ENCODE measurements at places on chromosomes 5 and 9.

GRCh38 chr9:137046088-137046787 lies at the start of gene NPDC1:
Gene NPDC1, minus strand, starts transcription at chr9:137046177. Its CDS starts 188 bp downstream, at chr9:137045989.
- no peak for DNase-seq

GRCh38 chr9:87442451-87442850 lies 55.2 kb upstream of the DAPK1 start:
- DNase-seq: no peak

- DNase-seq: no peak
Measured at GRCh38 chr9:134067904-134068743, at the start of gene BRD3. Gene BRD3, minus strand, starts transcription at chr9:134068026. Its CDS starts 14,549 bp downstream, at chr9:134053477.

GRCh38 chr9:111163716-111164389 lies 125.6 kb upstream of the LPAR1 start:
- DNase-seq: no peak

GRCh38 chr5:165620394-165620793 lies 2115.0 kb downstream of the MAT2B start:
- DNase-seq: no peak

DNA sequence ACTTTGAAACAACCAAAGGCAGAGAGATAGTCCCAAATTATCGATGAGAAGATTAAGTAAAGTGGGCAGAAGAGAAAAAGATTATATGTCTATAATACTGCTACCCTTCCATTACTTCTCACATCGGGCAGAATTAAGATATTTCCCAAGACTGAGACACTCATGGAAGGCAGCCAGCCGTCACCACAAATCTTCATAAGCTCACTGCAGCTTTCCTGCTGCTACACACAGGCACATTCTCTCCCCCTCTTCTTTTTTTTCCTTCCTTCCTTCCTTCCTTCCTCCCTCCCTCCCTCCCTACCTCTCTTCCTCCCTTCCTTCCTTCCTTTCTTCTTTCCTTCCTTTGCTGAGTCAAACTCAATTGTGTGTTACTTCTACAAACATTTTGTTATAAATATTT lies 58.7 kb upstream of the SPATA31C2 start:
- DNase-seq: no peak

DNA sequence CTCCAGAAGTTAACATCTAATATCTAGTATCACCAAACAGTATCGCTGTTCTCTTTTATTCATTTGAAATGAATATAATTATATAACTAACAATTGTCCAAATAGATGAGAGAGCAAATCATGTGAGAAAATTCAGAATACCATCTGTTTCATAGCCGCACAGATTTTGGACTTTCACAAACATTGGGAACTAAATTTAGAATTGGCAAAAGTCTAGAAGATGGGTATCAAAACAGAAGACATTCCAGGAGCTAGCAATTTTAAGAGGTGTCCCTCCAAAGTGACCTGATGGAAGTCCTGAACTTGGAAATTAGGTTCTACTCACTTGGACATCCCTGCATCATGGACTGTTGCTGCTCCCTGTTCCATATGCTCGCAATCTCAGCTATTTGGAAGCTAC lies 57.0 kb upstream of the FSD1L start:
- no peak for DNase-seq

DNA sequence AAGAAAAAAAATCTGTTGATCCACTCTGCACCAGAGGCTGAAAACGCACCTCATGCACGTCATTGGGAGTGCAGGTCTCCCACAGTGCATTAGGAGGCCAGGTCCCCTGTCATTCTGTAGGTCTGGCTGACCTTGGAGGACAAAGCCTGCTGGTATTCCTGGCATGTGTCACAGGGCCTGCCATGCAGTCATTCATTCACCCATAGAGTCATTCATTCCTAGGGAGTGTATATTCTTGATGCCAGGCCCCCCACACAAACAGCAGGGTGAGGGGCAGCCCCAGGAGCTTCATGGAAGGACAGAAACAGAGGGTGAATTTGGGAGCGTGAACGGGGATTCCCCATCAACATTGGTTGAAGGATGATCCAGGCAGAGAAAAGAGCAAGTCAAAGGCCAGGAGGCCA lies 2.2 kb downstream of the GBGT1 start:
- no peak for DNase-seq

- DNase-seq: no peak
Measured at GRCh38 chr9:93224591-93224990, 40.7 kb downstream of the WNK2 start.

DNA sequence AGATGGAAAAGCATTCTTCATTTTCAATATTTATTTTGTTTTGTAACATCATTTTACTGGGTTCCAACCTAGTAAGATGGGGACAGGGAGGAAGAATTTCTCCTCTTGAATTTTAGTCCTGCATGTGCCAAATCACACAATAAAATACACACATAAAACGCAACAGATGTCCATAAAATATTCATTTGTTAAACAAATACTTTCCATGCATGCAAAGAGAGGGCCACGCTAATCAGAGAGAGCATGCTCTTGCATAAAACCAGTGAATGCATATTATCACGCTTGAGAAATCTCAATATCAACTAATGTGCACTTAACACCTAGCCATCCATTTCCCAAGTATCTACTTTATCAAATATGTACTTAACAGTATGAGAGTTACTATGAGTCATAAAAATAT lies 212.6 kb upstream of the TARS1 start:
- DNase-seq: no peak

GRCh38 chr5:114010362-114010761 lies 351.5 kb upstream of the KCNN2 start:
- DNase-seq: no peak

DNA sequence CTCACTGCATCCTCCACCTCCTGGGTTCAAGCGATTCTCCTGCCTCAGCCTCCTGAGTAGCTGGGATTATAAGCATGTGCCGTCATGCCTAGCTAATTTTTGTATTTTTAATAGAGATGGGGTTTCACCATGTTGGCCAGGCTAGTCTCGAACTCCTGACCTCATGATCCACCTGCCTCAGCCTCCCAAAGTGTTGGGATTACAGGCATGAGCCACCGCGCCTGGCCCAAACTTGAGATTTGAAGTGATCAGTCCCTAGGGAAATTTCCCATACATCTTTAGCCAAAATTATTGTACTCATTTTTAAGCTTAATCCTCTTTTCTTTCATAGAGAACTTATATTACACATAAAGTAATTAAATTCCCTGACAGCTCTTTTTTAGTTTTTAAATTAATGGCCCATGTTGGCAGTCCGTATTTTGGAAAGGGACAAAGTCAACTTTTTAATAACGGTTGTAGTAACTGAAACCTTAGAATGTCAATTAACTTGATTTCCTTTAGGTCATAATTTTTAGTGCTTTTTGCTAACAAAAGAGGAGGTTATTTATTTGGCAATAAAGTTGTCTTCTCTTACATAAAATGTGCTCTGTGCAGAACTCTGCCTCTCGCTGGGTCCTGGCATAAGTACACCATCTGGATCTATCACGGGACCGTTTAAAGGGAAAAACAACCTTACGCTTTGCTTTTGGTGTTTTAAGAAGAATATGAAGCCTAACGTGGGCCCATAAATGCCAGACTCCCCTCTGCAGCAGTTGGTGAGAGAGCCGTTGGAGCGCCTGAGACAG lies 142.3 kb upstream of the OTULINL start:
- DNase-seq: no peak

- DNase-seq: no peak
Measured at GRCh38 chr9:90517103-90517502, 125.5 kb downstream of the DIRAS2 start.

- DNase-seq: no peak
Measured at GRCh38 chr5:79567926-79568549, 44.2 kb upstream of the TENT2 start.

GRCh38 chr9:91958174-91958573 lies 8.1 kb upstream of the ROR2 start:
- DNase-seq: no peak

GRCh38 chr9:86098824-86099700 lies at the start of gene GOLM1:
Gene GOLM1, minus strand, starts transcription at chr9:86099558. Its CDS starts 20,238 bp downstream, at chr9:86079320.
- no peak for DNase-seq

GRCh38 chr9:92138157-92138959 lies 23.1 kb upstream of the SPTLC1 start:
- no peak for DNase-seq

GRCh38 chr5:159511570-159511969 lies 181.3 kb upstream of the IL12B start:
- DNase-seq: no peak

- no peak for DNase-seq
Measured at GRCh38 chr9:136596630-136597031, 50.8 kb upstream of the NOTCH1 start.

GRCh38 chr5:148970228-148970627 lies 92.6 kb downstream of the SH3TC2 start:
- peak; percentile 38 for DNase-seq

DNA sequence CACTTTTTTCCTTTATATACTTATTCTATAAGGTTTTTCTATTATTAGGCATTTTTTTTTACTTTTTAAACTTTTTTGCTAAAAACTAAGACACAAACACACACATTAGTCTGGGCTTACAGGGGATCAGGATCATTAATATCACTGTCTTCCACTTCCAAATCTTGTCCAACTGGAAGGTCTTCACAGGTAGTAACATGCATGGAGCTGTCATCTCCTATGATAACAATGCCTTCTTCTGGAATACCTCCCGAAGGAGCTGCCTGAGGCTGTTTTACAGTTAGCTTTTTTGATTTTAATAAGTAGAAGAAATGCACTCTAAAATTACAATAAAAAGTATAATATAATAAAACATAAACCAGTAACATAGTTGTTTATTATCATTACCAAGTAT lies 345.5 kb upstream of the PTGER4 start:
- DNase-seq: no peak

GRCh38 chr5:115450741-115451140 lies 93.8 kb downstream of the FEM1C start:
- no peak for DNase-seq

Measured in brain pericyte (primary cell).